ENCODE measurements at places on chromosomes 12 and 14.

DNA sequence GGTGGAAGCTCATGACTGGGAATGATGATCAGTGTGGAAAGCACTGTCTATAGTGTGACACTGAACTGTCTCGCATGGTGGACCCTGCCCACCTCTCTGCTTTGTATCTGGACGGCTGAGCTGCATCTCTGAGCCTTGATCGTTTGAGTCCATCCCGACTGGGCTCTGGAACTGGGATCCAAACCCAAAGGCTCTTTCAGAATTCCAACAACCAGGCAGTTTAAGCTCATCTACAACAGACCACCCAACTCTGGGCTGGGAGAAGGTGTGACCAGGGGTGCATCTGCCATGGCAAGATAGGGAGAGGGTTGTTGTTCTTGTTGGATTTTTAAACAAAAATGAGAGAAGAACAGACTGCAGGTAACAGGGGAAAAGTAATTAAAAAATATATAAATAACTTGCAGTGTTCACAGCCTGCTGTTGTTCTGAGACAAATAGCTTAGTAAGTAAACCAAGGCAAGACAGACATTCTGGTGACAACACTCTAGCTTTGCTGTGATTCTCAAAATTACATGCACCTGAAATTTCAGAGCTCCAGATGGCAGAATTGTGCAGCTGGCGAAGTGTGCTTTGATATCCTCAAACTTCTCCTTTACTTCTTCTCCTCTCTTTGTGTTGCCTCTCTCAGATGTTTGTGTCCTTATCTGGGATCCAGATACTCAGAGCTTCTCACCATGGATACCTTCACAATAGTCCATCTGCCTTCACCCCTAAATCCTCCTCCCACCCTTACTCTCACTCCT lies 209.6 kb downstream of the EMP1 start:
- DNase-seq: no peak

GRCh38 chr14:99924379-99924778 lies 131.2 kb downstream of the EML1 start:
- no peak for DNase-seq

DNA sequence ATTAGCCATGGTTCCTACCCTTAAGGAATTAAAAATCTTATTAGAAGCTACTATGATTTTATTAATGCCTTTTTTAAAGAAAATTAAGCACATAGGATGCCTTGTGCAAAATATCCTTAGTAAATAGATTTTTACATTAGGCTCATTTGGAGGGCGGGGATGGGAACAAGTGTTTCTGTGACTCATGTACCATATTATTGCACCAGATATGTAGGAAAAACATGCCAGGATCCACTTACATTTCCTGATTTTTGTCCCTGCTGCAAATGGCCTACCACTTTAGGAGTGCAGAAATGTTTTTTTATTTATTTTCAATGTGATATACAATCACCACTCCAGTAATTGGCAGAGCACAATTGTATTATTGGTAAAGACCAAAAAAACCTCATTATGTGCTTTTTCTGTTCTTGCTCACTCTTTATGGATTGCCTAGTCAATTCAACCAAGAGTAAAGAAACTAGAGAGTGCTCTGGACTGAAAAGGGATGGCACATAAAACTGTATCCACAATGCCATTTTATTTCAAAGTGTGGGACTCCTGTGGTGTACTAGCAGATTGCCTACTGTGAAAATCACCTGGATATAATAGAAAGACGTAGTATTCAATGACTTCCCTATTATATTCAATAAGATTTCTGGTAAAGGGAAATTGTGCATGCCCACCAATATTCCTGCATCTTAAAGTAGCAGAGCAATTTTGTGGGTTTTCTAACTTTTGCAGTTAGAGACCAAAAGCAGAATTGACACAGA lies 86.9 kb downstream of the ANO6 start:
- DNase-seq: no peak

GRCh38 chr12:24446287-24446686 lies 496.8 kb upstream of the SOX5 start:
- DNase-seq: no peak

DNA sequence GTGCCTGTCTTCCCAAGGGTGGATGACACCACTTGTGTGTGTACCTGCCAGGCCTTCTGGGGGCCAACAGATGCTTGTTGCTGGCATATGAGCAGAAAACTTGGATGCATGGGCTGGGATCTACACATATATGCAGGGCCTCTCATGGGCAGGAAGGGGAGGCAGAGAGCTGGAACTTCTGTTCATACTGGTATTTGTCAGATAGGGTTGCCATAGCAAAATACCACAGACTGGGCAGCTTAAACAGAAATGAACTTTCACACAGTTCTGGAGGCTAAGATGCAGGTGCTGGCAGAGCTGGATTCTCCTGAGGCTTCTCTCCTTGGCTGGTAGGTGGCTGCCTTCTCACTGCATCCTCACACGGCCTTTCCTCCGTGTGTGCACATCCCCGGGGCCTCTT lies 121.8 kb downstream of the SUDS3 start:
- no peak for DNase-seq

DNA sequence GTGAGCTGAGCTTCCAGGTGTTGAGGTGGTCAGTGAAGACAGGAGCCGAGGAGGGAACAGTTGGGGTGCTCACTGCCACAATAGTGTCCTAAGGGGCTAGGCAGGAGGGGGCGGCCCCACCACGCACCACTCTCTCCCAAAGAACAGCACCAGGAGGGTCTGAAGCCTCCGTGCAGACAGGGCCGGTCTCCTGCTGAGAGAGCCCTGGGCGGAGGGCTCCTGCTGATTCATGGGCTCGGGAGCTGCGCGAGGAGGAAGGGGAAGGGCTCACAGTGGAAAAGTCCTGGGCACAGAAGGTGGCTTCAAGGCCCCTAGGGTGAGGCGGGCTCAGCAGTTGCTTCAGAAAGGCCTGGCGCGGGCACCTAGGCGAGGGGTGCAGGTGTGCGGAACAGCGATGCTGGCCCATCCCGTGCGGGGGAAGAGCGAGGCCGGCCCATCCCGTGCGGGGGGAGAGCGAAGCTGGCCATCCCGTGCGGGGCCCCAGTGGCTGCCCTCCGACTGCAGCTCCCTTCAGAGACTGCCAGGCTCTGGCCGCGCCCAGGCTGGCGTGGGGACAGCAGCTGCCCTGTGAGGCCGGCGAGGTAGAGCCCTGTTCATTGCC lies 176.7 kb downstream of the ADGRD1 start:
- no peak for DNase-seq

- DNase-seq: no peak
Observed at GRCh38 chr14:82528016-82528415, 994.4 kb upstream of the SEL1L start.

- no peak for DNase-seq
Observed at GRCh38 chr12:49553512-49554088, 14.3 kb downstream of the MCRS1 start.

DNA sequence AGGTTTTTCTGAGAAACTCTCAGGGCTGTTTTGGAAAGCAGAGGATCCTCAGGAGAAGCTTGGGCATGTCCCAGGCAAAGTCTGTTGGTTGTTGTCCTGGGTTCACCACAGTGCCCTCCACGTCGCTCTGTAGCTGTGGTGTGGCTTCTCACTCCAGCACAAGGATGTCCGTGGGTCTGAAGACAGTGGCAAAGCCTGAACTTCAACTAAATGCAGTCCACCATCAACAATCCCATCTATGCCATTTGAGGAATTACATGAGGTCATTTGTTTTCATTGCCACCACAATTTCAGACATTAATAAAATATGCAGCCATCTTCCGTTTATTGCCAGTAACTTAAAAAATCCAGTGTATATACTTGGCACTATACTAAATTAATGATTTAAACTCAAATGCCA lies 272.1 kb downstream of the LRIG3 start:
- no peak for DNase-seq

GRCh38 chr14:22664261-22664660 lies 20.1 kb upstream of the OR6J1 start:
- DNase-seq: no peak
